ENCODE measurements at places on chromosomes 11 and 22.

DNA sequence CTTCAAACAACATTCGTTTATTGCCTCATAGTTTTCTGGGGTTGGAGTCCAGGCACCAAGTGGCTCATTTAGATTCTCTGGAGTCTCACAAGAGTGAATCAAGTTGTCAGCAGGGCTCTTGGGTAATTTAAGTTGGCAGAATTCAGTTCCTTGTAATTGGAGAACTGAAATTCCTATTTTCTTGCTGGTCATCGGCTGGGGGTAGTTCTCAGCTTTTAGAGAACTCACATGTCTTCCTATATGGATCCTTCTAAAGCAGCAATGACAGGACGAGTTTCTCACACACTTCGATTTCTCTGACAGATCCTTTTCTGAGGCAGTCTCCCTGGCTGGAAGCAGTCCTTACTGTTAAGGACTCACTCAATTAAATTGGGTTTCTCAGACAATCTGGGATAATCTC is 17.3 kb upstream of the OOSP4B start:
- DNase-seq: no peak

DNA sequence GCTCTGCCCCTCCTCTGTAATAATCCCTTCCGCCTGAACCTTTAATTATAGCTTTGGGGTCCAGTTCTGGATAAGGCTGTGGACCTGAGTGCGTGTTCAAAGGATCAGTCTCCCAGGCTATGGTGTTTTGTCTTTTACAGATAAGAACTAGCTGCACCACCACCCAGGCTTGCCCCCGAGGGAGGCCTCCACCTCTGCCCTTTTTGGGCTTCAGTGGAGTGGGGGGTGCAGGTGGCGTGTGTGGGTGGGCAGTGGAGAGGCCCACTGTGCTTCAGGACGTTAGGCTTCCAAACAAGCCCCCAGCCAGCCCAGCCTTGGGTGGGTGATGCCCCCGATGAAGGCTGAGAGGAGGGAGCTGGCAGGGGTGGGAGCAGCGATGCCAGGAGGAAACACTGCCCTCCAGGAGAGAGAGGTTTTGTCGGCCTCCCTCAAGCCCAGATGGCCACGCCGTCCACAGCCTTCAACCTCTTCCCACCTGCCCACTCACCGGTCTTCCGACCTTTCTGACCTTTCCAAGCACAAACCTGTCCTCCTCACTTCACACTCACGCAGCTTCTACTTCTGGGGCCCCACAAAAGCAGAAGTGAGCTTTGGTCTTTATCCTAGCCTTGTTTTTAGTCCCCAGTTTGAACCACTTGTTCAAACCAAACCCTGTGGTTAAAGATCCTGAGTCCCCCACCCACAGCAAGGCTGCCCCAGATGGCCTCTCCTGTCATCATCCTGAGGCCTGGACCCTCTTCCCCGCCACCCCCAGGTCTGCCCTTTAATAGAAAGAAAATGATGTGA is 20.4 kb downstream of the PSMD13 start:
- DNase-seq: no peak

DNA sequence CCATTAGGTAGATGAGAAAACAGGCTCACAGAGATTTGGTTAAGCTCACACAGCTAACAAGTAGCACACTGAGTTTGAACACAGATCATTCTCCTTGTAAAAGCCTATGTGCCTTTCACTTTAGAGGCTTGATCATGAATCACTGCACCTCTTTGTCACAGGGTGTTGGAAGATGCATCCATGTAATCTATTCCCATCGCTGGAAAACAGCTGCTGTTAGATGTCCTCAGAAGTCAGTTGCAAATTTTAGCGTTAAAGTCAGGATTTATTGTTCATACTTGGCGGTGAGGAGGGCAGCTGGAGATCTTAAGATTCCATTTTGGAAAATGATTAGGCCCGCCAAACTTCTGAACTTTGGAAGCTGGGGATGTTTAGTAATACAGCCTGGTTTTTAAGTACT is 2.6 kb downstream of the CNTF start:
- DNase-seq: no peak

DNA sequence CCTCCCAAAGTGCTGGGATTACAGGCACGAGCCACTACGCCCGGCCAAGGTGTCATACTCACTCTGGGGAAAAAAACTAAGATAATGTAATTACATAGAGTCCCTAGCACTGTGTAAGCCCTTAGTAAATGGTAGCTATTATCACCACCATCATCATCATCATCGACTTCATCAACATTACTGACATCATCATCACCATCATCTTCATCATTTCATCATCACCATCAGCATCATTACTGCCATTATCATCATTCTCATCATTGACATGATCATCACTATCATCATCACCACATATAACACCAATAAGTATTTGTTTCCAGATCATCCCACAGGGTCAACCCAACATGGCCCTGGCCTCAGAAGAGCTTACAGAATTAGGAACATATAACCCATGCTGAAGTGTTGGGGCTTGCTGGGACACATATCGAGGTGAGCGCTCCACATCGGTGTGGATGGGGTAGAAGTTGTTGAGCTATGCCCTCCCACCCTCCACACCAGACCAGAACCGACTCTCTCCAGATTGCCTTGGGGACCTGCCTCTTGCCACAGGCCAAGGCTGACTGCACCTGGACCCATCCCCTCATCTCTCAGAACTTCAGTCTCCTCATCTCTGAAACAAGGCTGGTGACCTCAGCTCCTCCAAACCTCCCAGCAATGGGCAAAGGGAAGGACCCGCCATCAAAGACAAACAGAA is 14.7 kb upstream of the CD5 start:
- DNase-seq: no peak

GRCh38 chr22:50313600-50313999 is 6.2 kb upstream of the PLXNB2 start:
- no peak for DNase-seq

GRCh38 chr11:69094111-69094914 is 45.6 kb downstream of the TPCN2 start:
- DNase-seq: no peak

All from WTC11 (cell line).